ENCODE measurements at places on chromosomes 1 and 21.

DNA sequence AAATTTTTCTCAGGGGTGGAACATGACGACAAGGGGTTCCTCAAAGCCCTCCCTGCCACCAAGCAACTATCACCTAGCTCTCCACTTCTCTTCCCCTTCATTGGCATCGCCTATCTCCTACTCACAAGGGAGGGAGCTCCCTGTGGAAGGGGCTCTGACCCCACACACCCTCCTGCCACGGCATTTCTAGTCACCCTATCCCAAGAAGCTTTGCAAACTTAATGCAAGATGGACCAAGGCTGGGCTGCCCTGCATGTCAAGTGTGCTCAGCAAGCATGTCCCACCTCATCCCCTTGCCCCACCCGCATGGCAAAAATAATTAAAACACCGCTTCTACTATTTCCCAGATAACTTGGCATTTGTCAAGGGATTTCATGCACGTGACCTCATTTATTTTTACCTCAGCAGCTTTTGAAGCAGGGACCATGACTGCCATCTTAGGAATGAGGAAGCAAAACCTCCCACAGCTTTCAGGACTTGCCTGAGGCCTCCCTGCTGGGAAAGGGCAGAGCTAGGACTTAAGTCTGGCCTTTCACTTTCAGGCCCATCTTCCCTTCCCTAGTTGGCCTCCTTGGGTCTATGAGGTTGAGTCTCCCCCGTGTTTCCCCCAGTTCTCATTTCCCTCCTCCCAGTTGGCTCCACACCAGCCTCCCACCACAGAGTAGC lies 161.3 kb downstream of the TSEN15 start:
- no peak for DNase-seq

DNA sequence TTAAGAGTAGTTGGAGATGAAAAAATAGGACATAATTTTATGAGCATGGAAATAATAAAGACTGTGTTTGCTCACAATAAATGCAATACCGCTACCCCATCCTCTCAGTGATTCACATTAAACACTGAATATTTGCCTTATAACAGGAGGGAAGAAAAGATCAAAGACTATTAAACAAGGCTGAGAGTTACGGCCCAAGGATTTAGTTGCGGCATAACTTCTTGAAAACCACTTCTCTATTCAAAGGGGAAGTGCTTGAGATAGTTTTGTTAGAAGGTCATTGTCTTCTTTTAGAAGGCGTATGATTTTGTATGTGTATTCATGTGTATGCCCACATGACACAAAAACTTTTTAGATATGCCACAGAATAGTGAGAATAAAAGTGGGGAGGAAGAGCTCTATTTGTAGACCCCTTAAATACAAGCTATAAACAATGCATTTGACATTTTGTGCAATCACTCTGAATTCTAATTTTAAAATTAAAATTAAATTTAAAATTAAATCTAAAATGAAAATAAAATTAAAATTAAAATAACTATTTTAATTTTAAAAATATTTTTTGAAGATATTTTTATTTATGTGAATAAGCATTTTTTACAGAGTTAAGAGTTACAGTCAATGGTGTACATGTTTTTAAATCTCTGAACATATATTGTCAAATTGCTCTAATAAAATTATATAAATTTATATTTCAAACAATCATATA lies 986.6 kb upstream of the ADAMTS5 start:
- DNase-seq, result no peak

GRCh38 chr1:151984313-151984956 lies 9.2 kb downstream of the S100A10 start:
- DNase-seq, result no peak

- no peak for DNase-seq
These were observed 16.5 kb downstream of the ADAM30 start for GRCh38 chr1:119879510-119880434.

GRCh38 chr1:211591980-211592493 lies 13.1 kb upstream of the SLC30A1 start:
- DNase-seq, result no peak

DNA sequence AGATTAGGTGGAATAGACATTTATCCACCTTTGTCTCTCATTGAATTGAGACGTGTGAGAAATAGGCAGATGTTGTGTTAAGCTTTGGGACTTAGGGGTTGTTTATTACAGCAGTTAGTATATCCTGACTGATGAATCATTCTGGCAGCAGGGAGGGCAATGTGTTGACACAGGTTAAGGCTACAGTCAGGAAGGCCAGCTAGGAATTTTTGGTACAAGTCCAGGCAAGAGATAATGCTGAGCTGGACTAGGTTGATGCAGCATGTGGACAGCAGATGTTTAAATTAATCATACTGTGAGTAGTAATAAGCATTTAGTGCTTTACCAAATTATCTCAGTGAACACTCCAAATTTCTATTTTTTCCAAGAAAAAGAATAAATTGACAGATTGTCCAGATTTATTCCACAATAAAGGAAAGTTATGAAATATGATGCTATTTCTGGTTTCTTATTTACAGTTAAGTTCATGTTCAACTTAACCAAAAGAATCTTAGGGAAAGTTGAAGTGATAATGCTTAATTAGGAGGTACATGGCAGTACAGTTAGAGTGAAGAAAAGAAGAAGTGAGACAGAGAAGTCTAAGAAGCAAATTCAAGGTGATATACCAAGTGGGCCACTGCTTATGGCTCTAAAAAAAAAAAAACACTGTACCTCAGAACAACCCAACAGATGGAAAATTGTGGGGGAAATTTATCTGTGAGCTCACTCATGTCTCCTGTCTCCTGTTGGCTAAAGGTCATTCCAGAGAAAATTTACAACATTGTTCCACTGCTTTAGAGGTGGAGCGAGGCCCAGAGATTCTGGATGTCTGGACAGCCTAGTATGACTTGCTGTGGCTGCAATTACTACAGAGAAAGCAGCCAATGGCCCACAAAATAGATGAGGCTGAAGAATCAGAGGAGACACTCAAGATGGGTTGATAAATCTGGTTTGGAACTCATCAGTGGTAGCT lies 102.7 kb upstream of the C21orf91 start:
- DNase-seq, result no peak

DNA sequence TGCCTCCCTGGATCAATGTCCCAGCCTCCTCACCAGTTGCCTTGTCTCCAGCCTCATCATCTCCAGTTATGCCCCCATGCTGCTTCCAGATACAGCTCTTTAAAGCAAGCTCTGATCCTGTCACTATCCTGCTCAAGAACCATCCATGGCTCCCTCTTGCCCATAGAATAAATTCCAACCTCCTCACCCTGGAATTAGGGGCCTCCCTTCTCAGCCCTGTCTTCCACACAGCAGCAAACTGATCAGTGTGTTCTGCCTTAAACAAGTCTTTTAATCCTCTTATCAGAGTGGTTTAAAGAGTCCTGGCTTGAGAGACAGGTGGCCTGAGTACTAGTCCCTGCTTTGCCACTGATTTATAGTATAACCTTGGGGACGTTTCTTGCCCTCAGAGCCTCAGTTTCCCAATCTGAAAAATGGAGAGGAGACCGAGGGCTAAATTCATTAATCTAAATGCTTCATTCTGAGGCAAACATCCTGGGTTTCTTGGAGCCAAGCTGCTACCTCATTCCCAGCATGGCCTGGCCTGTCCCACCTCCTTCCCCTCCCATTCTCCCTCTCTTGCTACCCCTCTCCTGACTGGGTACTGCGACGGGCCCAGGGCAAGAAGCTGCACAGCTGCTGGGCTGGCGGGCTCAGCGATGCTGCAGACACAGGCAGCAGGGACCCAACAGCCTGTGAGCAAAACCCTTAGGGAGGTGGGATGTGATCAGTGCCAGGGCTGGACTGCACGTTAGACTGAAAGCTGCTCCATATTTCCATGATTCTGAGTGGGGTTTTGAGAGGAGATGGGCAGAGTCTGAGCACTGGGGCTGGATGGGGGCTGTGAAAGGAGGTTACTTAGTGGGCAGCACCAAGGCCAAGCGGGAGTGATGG lies 221.4 kb downstream of the PTPRU start:
- DNase-seq, result no peak

- no peak for DNase-seq
These were observed 205.8 kb downstream of the SLC45A1 start for GRCh38 chr1:8523666-8524206.

DNA sequence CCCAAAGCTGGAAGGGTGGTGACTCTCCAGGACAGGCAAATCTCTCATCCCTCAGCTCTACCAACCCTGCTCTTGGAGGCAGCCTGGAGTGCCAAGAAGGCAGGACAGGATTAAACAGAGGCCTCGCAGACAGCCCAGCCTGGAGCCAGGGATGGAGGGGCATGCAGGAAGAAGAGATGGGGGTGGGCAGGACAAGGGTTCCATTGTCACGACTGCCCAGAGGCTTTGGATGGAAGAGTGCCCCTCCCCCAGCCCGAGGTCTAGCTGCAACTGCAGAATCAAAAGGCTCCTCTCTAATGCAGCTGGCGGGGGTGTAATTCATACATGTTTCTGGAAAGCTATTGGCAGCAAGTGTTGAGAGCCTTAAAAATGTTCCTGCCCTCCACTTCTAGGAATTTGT lies 8.8 kb downstream of the RAB7B start:
- no peak for DNase-seq

DNA sequence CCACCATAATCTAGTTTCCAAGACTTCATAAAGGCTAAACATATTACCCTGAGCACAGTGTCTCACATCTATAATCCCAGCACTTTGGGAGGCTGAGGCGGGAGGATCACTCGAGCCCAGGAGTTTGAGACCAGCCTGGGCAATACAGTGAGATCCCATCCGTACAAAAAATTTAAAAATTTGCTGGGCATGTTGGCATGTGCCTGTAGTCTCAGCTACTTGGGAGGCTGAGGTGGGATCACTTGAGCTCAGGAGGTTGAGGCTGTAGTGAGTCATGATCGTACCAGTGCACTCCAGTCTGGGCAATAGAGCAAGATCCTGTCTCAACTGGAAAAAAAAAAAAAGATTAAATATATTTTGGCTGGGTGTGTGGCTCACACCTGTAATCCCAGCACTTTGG lies 90.1 kb downstream of the PTPN14 start:
- no peak for DNase-seq

DNA sequence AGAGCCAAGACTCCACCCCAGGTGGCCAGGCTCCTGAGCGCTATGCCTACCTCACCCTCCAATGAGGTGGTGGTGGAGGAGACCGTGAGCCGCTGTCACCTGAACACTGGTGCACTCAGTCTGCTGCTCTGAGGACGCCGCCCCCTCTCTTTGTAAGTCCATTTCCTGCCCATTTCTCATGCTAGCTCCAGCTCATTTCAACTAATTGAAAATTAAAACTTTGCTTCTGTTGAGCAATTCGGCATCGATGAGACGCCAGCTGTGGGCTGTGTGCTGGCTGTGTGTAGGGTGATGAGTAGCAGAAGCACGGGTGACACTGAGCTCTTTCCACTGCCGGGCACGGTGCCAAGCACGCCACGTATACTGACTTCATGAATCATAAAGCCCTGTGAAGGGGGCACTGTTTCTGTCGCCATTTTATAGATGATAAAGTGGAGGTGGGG lies 11.2 kb downstream of the TNFRSF1B start:
- peak; percentile 11 for DNase-seq

- no peak for DNase-seq
These were observed 5.8 kb downstream of the RNF207 start for GRCh38 chr1:6211731-6212130.

DNA sequence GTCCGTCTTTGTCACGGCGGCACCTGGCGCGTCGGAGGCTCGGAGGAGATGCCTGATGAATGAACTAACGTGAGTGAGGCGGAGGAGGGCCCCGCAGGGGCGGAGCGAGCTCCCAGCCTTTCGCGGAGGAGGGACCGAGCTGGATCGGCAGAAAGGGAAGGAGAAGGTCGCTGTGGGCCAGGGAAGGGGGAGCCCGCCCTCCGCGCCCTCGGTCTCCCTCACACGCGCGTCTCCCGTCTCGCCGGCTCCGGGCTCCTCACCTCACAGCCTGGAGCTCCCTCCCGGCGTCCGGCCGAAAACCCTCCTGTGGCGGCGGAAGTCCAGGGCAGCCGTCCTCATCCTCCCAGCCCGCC lies 519 bp downstream of the ZNF496 start:
- peak; percentile 13 for DNase-seq

- DNase-seq, result no peak
These were observed 5.1 kb downstream of the FCRL2 start for GRCh38 chr1:157771661-157772425.
